Ovary (tissue), 10 donors: ENCODE measurements at places on chromosomes 2 and 18.

- no peaks in the 10 kb centered on the region for H3K27me3 ChIP-seq
- no peaks in the 10 kb centered on the region for H3K4me1 ChIP-seq
These were observed 15.7 kb upstream of the TRIB2 start for GRCh38 chr2:12700989-12701388.

DNA sequence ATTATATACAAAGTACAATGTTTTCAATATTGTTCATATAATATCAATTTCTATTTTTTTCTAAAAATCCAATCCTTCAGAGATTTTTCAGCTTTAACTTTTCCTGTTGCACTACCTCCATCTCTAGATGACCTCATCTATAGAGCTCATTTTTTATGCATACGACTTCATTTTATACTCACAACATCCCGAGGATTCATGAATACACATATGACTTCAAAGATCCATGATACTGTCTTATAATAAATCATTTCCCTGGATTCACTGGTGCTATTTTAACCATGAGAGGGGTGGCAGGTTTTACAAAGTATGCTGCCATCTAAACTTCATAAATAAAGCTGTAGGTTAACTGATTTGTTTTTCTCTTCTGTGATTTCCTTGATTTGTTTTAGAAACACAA lies 694.6 kb downstream of the EPHA4 start:
- H3K27me3 ChIP-seq: no peaks in the 10 kb centered on the region
- no peaks in the 10 kb centered on the region for H3K4me1 ChIP-seq
- no peaks in the 10 kb centered on the region for H3K36me3 ChIP-seq
- no peak for DNase-seq
- no peak overlapping the region for H3K27ac ChIP-seq

GRCh38 chr18:8821083-8821465 lies 115.7 kb downstream of the MTCL1 start:
- H3K36me3 ChIP-seq: no peaks in the 10 kb centered on the region
- no peak overlapping the region for H3K27ac ChIP-seq
- H3K27me3 ChIP-seq: no peaks in the 10 kb centered on the region
- no peaks in the 10 kb centered on the region for H3K4me1 ChIP-seq

DNA sequence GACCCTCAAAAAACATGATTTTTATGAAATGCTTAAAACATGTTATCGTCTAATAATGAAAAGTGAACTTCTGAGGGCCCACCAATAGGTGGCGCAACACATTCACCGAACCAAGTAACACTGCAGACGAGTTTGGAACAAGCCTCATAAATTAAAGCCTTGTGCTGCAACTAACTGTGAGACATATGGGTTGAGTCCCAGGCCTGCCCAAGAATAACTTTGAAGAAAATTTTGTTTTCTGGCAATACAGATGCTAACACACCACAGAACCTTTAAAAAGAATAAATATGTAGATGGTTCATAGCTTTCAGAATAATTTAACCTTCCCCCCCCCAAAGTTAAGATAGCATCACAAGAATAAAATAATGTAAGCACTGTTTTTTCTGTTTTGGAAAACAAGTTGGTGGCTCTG lies 285.9 kb downstream of the RNF144A start:
- no peaks in the 10 kb centered on the region for H3K27me3 ChIP-seq
- H3K27ac ChIP-seq: no peak overlapping the region
- H3K4me1 ChIP-seq: no peaks in the 10 kb centered on the region
- H3K36me3 ChIP-seq: no peaks in the 10 kb centered on the region
- peak; percentile 25 for DNase-seq

- no peaks in the 10 kb centered on the region for H3K27me3 ChIP-seq
- no peak overlapping the region for H3K4me3 ChIP-seq
- DNase-seq: no peak
- H3K4me1 ChIP-seq: no peaks in the 10 kb centered on the region
- H3K27ac ChIP-seq: no peak overlapping the region
These were observed 663.3 kb upstream of the CHAC2 start for GRCh38 chr2:53104263-53104662.
